ENCODE measurements at places on chromosomes 16 and 17. TPM values are rescaled to one million over a fixed set of nuclear protein-coding genes. Genes with fewer than 3 reads are reported as not detected.
A peak's percentile ranks its signal among the peaks of the same experiment; 100 is the strongest.

DNA sequence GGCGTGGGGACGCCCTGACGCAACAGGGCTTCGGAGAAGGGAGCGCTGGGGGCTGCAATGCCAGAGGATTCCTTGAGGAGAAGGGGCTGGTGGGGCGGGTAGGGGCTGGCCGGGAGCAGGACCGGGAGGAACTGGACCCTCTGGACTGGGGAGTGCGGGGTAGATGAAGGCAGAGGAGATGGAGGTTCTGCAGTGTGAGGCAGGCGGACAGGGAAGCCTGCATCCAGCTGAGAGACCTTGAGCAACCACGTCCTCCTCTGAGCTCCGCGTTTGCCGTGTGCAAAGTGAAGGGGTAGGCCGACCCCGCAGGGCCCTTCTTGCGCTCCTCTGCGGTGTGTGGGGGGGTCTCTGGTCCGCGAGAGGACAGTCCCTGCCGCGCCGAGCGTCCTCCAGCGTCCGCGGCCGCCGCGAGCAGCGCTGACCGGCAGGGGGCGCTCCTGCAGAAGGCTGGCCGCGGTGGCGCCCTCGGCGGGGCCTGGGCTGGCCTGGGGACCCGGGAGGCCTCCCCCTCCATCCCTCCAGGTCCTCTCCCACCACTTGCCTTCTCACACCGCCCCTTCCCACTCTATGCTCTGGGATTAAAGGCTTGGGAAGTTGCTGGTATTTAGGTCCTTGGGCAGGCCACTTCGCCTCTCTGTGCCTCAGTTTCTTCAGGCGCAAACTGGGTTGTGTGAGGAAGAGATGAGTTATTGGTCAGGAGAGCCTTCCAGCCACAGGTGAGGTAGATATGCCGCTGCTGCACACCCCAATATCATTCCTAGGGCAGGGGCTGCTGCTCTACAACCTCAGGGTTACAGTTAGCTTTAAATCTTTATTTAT is 9.6 kb upstream of the WNT9B start:
- H3K4me1 ChIP-seq = peaks cover 6% of the 10 kb centered on the region
- H3K27ac ChIP-seq = no peak overlapping the region
- no peak for DNase-seq
- H3K4me3 ChIP-seq = no peak overlapping the region

GRCh38 chr16:19304750-19305149 is 19.2 kb downstream of the CLEC19A start:
- no peak for DNase-seq
- H3K27me3 ChIP-seq = no peaks in the 10 kb centered on the region
- no peak overlapping the region for H3K27ac ChIP-seq
- no peak overlapping the region for H3K4me3 ChIP-seq
- no peaks in the 10 kb centered on the region for H3K36me3 ChIP-seq

GRCh38 chr17:21370430-21370829 is 5.7 kb upstream of the KCNJ12 start:
- H3K4me3 ChIP-seq = no peak overlapping the region
- no peaks in the 10 kb centered on the region for H3K27me3 ChIP-seq
- H3K4me1 ChIP-seq = peaks cover 7% of the 10 kb centered on the region
- no peak for DNase-seq
- no peaks in the 10 kb centered on the region for H3K36me3 ChIP-seq

GRCh38 chr16:396605-397004 is 394 bp upstream of the NME4 start:
- peak overlapping the region; percentile 40 for H3K4me3 ChIP-seq
- H3K27ac ChIP-seq = no peak overlapping the region
- DNase-seq = no peak
- H3K36me3 ChIP-seq = no peaks in the 10 kb centered on the region
- peaks cover 10% of the 10 kb centered on the region for H3K4me1 ChIP-seq
- H3K27me3 ChIP-seq = no peaks in the 10 kb centered on the region

DNA sequence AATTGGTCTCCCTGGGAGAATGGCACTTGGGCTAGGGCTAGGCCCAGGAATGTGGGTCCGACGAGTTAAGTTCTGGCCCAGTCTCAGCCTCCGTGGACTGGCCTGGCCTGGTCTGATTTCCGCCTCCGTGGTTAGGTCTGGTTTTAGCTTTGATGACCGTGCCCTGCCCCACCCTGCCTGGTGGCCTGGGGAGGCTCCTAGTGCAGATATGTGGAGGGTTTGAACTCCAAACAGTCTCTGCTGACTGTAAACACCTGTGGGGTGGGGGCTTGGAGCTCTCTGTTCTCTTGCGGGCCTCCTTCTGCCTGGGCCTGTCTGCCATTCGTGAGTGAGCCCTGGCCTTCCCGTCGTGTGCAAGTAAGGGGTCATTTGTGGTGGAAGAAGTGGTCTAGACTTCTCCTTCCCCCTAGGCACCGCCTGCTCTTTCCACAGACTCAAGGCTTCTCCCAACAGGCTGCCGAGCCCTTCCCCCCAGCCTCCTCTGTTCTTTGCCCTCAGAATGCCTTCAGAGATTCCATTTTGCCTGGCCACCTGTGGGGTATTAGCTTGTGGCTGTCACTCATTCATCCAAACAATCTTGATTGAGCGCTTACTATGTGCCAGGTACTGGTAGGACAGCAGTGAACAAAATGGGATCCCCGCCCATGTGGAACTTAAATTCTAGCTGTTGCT is 1.6 kb downstream of the ATP6V0C start:
- peaks cover 58% of the 10 kb centered on the region for H3K4me1 ChIP-seq
- DNase-seq = no peak
- peak overlapping the region; percentile 98 for H3K27ac ChIP-seq
- no peaks in the 10 kb centered on the region for H3K27me3 ChIP-seq
- peak overlapping the region; percentile 99 for H3K4me3 ChIP-seq

DNA sequence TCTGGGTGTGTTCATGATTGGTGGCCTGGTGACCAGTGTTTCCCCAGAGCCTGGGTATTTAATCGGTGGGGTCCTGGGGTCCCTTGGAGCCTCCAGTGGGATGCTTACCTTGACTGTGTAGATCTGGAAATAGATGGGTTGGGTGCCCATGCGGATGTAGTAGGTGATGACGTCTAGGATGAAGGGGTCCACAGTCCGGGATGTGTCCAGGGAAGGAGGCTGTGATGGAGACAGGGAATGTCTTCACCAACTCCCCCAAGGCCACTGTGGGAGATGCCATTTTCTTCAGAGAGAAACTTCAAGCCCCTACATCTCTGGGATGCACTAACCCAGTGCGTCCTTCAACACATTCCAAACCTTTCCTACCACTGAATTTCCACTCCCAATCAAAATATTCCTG is 24.1 kb upstream of the MFSD6L start:
- no peaks in the 10 kb centered on the region for H3K36me3 ChIP-seq
- H3K4me3 ChIP-seq = no peak overlapping the region
- no peaks in the 10 kb centered on the region for H3K4me1 ChIP-seq
- no peak for DNase-seq
- no peaks in the 10 kb centered on the region for H3K27me3 ChIP-seq

DNA sequence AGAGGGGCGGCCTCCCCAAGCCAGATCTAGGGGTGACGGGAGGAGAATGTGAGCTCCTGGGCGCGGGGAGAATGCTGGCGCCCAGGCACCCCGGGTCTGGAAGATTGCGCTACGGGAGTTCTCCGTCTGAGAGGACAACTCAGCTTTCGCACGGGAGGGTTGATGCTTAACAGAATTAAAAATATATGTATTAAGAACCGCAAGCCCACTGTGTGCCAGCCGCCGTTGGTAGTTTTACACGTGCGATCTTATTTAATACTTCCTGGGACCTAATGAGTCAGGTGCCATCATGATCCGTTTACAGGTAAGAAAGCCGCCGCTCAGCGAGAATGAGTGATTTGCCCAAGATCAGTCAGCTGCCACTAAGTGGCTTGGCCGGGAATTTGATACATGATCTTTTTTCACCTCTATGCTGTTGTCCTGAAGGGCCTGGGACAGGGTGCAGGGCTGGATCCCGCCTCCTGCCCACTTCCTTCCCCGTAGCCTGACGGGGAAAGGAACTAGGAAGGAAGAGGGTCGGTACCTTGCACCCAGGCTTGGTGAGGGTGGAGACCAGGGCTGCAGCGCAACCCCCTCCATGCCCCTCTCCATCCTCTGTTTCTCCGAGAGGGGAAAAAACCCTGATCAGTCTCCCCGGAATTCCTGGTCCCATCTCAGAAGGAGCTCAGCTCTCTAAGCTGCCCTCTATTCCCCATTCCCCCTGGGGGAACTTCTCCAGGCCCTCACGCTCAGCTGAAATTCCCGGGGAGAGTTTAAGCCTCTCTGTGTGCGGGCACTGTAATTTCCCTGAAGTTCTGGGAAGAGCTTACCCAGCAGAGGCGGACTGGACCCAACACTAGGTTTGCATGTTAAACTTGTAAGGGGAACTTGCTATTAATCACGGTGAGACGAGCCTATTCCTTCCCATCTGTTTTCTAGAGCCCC is 983 bp downstream of the VAT1L start:
- no peaks in the 10 kb centered on the region for H3K27me3 ChIP-seq
- no peaks in the 10 kb centered on the region for H3K36me3 ChIP-seq
- no peak overlapping the region for H3K27ac ChIP-seq
- peaks cover 25% of the 10 kb centered on the region for H3K4me1 ChIP-seq
- peak overlapping the region; percentile 42 for H3K4me3 ChIP-seq
- no peak for DNase-seq

DNA sequence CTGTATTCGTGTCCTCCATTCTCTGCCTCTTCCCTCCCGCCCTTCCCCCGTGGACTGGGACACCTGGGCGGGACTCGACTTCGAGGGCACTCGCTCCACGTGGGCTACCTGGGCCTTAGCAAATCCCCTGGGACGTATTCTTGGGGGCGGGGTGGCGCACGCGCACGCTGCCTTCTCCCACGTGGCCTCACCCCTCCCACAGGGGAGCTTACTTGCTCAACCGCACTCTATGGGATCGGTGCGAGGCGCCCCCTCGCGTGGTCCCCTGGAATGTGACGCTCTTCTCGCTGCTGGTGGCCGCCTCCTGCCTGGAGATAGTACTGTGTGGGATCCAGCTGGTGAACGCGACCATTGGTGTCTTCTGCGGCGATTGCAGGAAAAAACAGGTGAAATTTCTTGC is 3.5 kb downstream of the VMO1 start:
- H3K27me3 ChIP-seq = peaks cover 63% of the 10 kb centered on the region
- H3K4me3 ChIP-seq = no peak overlapping the region
- peaks cover 12% of the 10 kb centered on the region for H3K4me1 ChIP-seq
- H3K27ac ChIP-seq = no peak overlapping the region

DNA sequence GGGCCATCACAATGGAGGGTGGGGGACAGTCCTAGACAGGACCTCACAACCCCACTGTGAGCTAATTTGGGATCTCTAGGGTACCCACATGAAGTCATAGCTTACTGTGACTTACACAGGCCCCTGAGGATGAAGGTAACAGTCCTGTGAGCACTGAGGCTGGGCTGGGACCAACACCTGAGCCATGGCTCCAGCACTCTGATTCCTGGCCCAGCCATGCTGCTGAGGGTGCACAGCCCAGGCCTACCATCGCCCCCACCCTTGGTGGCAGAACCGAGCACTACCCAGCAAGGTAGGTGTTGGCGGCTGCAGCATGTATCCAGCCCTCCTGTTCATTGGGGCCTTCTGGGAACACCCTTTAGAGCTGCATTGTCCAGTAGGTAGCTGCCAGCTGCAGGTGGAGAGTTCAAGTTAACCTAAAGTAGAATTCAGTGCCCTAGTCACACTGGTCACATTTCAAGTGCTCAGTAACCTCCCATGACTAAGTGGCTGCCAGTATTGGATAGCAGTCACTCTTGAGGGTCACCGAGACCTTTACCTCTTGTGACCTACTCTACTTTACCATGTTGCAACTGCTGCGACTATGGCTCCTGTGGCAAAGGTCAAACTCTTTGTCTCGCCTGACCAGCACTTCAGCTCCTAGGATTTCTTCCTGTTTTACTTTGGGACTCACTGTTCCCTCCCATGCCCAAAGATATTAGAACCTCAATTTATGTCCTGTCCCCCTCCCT is 11.6 kb downstream of the AKAP1 start:
- no peaks in the 10 kb centered on the region for H3K36me3 ChIP-seq
- H3K27me3 ChIP-seq = no peaks in the 10 kb centered on the region
- H3K27ac ChIP-seq = no peak overlapping the region

GRCh38 chr16:65658349-65658748 is 536.5 kb upstream of the CDH11 start:
- no peak for DNase-seq
- H3K36me3 ChIP-seq = no peaks in the 10 kb centered on the region
- no peaks in the 10 kb centered on the region for H3K27me3 ChIP-seq
- H3K27ac ChIP-seq = no peak overlapping the region

DNA sequence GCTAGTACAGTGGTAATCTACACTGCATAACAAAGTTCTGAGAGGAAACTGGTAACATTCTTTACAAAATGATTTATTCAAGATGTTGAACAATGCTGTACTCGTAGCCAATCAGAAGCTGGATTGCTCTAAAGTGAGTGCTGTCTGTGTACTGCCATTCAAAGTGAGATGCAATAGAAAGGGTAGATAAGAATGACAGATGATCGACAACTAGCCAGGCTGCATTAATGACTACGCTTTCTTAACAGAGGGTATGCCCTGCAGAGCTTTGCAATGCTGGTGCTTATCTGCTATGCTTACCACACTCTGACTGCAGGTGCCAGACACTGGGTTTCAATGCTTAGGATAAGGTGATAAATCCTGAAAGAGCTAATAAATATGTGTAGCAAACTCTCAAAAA is 46.1 kb upstream of the SLC25A19 start:
- H3K27ac ChIP-seq = no peak overlapping the region
- no peak overlapping the region for H3K4me3 ChIP-seq
- H3K4me1 ChIP-seq = peaks cover 48% of the 10 kb centered on the region
- no peaks in the 10 kb centered on the region for H3K36me3 ChIP-seq
- H3K27me3 ChIP-seq = no peaks in the 10 kb centered on the region
- no peak for DNase-seq

DNA sequence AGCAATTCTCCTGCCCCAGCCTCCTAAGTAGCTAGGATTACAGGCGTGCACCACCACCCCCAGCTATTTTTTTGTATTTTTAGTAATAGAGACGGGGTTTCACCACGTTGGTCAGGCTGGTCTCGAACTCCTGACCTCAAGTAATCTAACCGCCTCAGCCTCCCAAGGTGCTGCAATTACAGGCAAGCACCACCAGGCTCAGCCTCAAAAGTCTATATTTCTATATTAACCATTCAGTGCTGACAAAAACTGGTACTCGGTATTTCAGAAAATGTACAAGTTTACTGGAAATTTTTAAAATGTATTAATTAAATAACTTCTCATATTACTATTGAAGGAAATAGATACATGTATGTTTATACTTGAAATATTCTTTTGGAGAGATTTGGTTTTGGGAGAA is 1.4 kb upstream of the HEXD start:
- peaks cover 4% of the 10 kb centered on the region for H3K4me1 ChIP-seq
- peaks cover 32% of the 10 kb centered on the region for H3K36me3 ChIP-seq

GRCh38 chr16:27373312-27373711 is 28.7 kb upstream of the IL21R start:
- no peak overlapping the region for H3K27ac ChIP-seq
- no peak for DNase-seq
- H3K36me3 ChIP-seq = no peaks in the 10 kb centered on the region
- H3K4me1 ChIP-seq = no peaks in the 10 kb centered on the region
- no peak overlapping the region for H3K4me3 ChIP-seq

- peaks cover 40% of the 10 kb centered on the region for H3K36me3 ChIP-seq
- H3K27ac ChIP-seq = peak overlapping the region; percentile 51
- no peak for DNase-seq
- H3K4me1 ChIP-seq = no peaks in the 10 kb centered on the region
- no peak overlapping the region for H3K4me3 ChIP-seq
Measured at GRCh38 chr17:1460233-1460632, 4.2 kb upstream of the CRK start.

- no peak overlapping the region for H3K27ac ChIP-seq
- no peaks in the 10 kb centered on the region for H3K27me3 ChIP-seq
- no peak overlapping the region for H3K4me3 ChIP-seq
- no peaks in the 10 kb centered on the region for H3K4me1 ChIP-seq
- H3K36me3 ChIP-seq = no peaks in the 10 kb centered on the region
Measured at GRCh38 chr17:67434061-67434525, 57.0 kb downstream of the PITPNC1 start.

PYDC1 gene
- not detected for total RNA-seq

NECAB2 gene
- total RNA-seq = not detected

CDK3 gene
- 5.5 TPM for total RNA-seq

KCTD19 gene
- total RNA-seq = under 0.01 TPM

PKMYT1 gene
- total RNA-seq = 0.84 TPM

ST6GALNAC1 gene
- 2.7 TPM for total RNA-seq

ZDHHC1 gene
- total RNA-seq = 24.3 TPM

CDH13 gene
- total RNA-seq = 4.1 TPM
